ENCODE measurements at places on chromosomes 3 and 15.

DNA sequence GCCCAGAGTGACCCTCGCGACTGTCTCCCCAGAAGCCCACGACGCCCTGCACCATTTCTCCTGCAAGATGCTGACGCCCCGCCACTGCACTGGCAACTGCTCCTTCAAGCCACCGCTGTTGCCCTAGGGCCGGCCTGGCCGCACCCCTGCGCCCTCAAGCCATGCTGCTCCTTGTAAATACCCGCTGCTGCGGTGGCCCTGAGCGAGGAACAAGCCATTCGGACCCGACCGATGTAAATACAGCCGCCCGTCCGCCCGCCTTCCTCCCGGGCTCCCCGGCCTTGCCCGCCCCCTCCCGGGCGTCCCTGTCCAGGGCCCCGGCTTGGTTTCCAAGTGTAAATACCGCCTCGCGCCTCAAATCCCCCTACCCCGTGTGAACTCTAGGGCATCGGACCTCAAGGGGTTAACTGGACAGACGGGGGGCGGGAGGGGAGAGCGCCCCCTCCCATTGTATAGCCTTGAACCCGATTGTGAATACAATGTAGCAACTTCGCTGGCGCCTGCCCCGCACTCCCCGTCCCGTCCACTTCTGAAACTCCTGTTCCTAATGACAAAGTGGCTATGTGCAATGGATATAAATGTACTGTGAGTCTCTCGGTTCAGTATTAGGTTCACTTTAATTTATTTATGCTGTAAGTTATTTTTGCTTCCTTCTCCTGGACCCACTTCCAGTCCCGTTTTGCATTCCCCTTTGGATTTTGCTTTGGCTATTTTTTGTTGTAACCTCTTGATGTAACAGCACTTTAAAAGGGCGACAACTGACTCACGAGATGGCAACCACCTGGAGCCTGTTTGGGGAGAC is 5.9 kb downstream of the RNU6-1 start:
- peak overlapping the region; percentile 31 for H3K4me3 ChIP-seq
- no peak for DNase-seq
- peaks cover 22% of the 10 kb centered on the region for H3K4me1 ChIP-seq
- no peak overlapping the region for H3K27ac ChIP-seq
- no peaks in the 10 kb centered on the region for H3K36me3 ChIP-seq
- H3K27me3 ChIP-seq, result peaks cover 46% of the 10 kb centered on the region

- DNase-seq, result no peak
- H3K27ac ChIP-seq, result no peak overlapping the region
These were observed 42.2 kb downstream of the C3orf85 start for GRCh38 chr3:109178708-109179107.

GRCh38 chr15:61038910-61039309 is 190.2 kb downstream of the RORA start:
- no peaks in the 10 kb centered on the region for H3K27me3 ChIP-seq
- no peak overlapping the region for H3K27ac ChIP-seq
- no peak for DNase-seq
- H3K36me3 ChIP-seq, result no peaks in the 10 kb centered on the region
- H3K4me3 ChIP-seq, result no peak overlapping the region

- H3K27me3 ChIP-seq, result no peaks in the 10 kb centered on the region
- H3K27ac ChIP-seq, result no peak overlapping the region
- no peaks in the 10 kb centered on the region for H3K4me1 ChIP-seq
- H3K4me3 ChIP-seq, result no peak overlapping the region
- DNase-seq, result no peak
These were observed 391.1 kb upstream of the MDFIC2 start for GRCh38 chr3:70703305-70704102.

GRCh38 chr3:104873331-104873730 is 493.4 kb upstream of the ALCAM start:
- no peaks in the 10 kb centered on the region for H3K36me3 ChIP-seq
- H3K4me1 ChIP-seq, result no peaks in the 10 kb centered on the region
- no peak overlapping the region for H3K4me3 ChIP-seq
- H3K27me3 ChIP-seq, result no peaks in the 10 kb centered on the region

GRCh38 chr15:33201491-33202231 is 7.1 kb upstream of the FMN1 start:
- peak; percentile 65 for DNase-seq
- H3K36me3 ChIP-seq, result no peaks in the 10 kb centered on the region
- H3K4me1 ChIP-seq, result peaks cover 13% of the 10 kb centered on the region
- H3K27me3 ChIP-seq, result no peaks in the 10 kb centered on the region

- H3K27ac ChIP-seq, result peak overlapping the region; percentile 48
- peaks cover 7% of the 10 kb centered on the region for H3K4me1 ChIP-seq
- DNase-seq, result peak; percentile 38
- no peak overlapping the region for H3K4me3 ChIP-seq
- no peaks in the 10 kb centered on the region for H3K27me3 ChIP-seq
These were observed 225.5 kb downstream of the RORA start for GRCh38 chr15:61003437-61004218.

DNA sequence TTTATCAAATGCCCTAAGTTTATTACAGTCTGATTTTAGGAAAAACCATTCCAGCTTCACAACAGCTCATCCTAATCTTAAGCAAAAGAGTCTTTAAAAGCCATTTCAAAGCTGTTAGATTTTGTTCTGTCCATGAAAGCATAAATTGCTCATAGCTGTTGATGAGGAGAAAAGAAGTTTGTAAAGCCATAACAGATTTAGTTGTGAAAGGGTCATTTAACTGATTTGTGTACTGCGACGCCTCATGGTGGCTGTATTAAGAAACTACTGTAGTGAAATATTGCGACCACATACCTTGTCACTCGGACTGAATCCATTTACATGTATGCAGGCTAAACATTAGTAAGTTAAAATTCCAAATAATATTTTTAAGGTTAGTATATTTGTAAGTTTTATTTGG is 20.9 kb downstream of the BBX start:
- no peak overlapping the region for H3K27ac ChIP-seq
- no peaks in the 10 kb centered on the region for H3K4me1 ChIP-seq

DNA sequence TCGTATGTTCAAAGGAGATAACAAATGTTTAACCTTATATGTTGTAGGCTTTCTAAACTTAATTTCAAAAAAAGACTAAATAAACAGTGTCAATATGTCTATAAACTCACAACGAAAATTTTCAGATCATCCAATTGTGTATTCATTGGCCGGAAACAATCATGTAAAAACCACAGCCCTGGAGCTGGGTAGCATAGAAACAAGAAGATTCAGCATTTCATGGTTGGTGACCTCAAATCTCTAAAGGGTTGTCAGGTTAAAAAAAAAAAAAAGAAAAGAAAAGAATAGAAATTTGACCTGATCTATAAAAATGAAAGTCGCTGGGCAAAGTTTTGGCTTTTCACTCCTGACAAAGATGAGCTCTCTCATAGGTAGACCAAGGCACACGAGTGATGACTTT is 13.9 kb downstream of the MEX3B start:
- H3K27ac ChIP-seq, result no peak overlapping the region
- no peaks in the 10 kb centered on the region for H3K36me3 ChIP-seq
- H3K4me3 ChIP-seq, result no peak overlapping the region
- DNase-seq, result no peak
- no peaks in the 10 kb centered on the region for H3K27me3 ChIP-seq

DNA sequence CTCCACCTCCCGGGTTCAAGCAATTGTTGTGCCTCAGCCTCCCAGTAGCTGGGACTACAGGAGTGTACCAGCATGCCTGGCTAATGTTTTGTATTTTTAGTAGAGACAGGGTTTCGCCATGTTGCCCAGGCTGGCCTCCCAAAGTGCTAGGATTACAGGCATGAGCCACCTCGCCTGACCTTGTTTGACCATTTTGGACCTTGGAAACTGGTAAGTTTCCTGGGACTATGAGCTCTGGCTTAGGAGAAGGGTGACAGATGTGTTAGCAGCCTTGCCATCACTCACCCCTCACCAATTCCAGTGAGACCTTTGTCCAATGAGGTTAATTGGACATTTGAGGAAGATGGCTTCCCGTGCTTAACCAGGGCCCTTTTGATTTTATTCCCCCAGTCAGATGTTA is 19.9 kb downstream of the DNASE1L3 start:
- H3K27me3 ChIP-seq, result no peaks in the 10 kb centered on the region
- H3K4me3 ChIP-seq, result no peak overlapping the region
- no peak overlapping the region for H3K27ac ChIP-seq
- no peaks in the 10 kb centered on the region for H3K36me3 ChIP-seq
- no peak for DNase-seq

GRCh38 chr3:78717041-78717440 is 1050.8 kb downstream of the ROBO1 start:
- H3K36me3 ChIP-seq, result peaks cover 20% of the 10 kb centered on the region
- H3K4me1 ChIP-seq, result no peaks in the 10 kb centered on the region
- no peak overlapping the region for H3K27ac ChIP-seq

GRCh38 chr3:1087066-1087560 is 5.7 kb upstream of the CNTN6 start:
- H3K4me3 ChIP-seq, result no peak overlapping the region
- H3K4me1 ChIP-seq, result no peaks in the 10 kb centered on the region
- no peaks in the 10 kb centered on the region for H3K27me3 ChIP-seq
- no peaks in the 10 kb centered on the region for H3K36me3 ChIP-seq
- H3K27ac ChIP-seq, result no peak overlapping the region

- no peak overlapping the region for H3K4me3 ChIP-seq
- peaks cover 10% of the 10 kb centered on the region for H3K4me1 ChIP-seq
- no peaks in the 10 kb centered on the region for H3K27me3 ChIP-seq
- no peak overlapping the region for H3K27ac ChIP-seq
- no peak for DNase-seq
- H3K36me3 ChIP-seq, result peaks cover 82% of the 10 kb centered on the region
These were observed 53.2 kb downstream of the ASTE1 start for GRCh38 chr3:130973406-130973805.

GRCh38 chr15:42066764-42067415 is 27.5 kb downstream of the PLA2G4D start:
- no peaks in the 10 kb centered on the region for H3K27me3 ChIP-seq
- no peak overlapping the region for H3K4me3 ChIP-seq

DNA sequence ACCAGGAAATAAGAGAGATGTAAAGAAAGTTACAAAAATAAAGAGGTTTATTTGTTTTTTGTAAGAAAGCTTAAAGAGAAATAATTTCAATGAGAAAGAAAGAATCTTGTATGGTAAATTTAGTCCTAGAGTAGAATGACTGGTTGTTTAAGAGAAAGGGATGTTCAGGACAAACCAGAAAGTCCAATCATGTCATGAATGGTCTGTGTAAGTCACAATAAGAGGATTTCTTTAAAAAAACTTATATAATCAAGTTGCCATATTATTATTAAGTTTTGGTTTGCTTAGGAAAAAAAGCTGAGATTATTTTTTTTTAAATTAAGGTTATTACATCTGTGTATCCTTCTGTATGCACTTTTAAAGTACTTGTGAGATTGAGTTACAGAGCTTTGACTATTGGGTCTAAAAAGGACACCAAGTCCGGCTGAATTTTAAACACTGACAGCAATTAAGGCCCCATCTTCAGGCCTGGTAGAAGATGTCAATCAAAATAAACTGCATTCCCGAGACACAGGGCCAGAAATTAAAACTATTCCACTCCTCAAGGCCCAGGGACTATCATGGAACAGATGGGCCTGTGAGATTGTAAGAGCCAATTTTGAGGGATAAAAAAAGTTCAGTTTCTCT is 12.2 kb downstream of the ERICH6 start:
- no peak overlapping the region for H3K4me3 ChIP-seq
- H3K4me1 ChIP-seq, result no peaks in the 10 kb centered on the region
- H3K27ac ChIP-seq, result no peak overlapping the region
- DNase-seq, result no peak
- H3K27me3 ChIP-seq, result no peaks in the 10 kb centered on the region

GRCh38 chr3:165464736-165465135 is 268.6 kb upstream of the SLITRK3 start:
- no peak overlapping the region for H3K4me3 ChIP-seq
- no peaks in the 10 kb centered on the region for H3K27me3 ChIP-seq
- H3K36me3 ChIP-seq, result no peaks in the 10 kb centered on the region
- no peak for DNase-seq

DNA sequence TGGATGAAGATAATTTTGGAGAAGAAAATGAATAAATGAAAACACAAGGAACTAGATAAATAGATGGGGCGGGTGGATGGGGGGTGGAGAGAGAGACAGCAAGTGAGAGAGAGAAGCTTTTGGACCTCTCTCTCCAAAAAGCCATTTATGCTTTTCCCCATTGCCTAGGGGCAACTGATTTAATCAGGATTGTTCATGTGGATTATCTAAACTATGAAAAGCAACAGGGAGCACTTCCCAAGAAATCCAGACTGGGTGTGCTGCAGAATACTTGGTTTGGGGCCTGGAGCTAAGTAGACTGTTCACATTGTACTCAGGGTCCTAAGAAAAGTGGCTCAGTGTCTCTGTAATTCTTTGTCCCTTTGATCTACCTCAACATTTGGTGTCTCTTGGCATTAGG is 367.0 kb downstream of the TIGIT start:
- DNase-seq, result no peak
- no peaks in the 10 kb centered on the region for H3K36me3 ChIP-seq
- peak overlapping the region; percentile 75 for H3K27ac ChIP-seq
- H3K4me1 ChIP-seq, result peaks cover 9% of the 10 kb centered on the region
- H3K4me3 ChIP-seq, result no peak overlapping the region
- H3K27me3 ChIP-seq, result no peaks in the 10 kb centered on the region

DNA sequence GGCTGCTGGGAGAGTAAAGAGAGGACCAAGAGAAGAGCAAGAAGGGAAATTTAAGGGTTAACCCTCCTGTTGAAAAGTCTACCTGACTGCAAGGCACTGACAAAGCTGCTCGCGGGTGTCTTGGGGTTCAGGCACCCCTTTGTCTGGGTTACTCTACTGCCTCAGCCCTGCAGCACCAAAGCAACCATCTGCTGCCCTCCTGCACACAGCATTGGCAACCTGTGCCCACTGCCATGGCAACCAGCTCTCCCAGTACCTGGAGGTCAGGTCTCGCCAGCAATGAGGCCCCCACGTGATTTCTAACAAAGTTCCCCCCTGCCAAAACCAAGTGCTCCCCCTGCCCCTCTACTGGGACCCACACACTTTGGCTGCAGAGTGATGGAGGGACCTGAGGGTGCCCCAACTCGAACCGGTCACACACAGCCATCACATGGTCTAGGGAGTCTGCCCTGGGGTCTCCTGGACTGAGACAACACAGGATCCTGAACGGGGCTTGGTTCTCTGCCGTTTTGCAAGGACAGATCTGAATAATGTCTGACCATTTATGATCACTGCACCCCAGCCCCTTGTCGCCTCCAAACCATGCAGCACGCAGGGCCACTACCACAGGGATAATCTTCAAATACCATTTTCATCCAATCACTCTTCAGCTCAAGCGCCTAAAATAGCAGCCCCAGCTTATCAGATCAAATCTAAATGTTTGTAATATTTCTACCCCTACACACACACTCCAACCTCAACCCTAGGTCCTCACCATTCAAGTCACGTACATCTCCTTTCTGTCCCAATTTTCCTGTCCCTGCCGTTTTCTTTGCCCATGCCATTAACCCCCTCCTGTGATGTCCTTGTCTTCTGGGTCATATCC is 50.7 kb downstream of the ADCY5 start:
- no peaks in the 10 kb centered on the region for H3K27me3 ChIP-seq
- no peaks in the 10 kb centered on the region for H3K4me1 ChIP-seq

- DNase-seq, result no peak
- H3K27ac ChIP-seq, result no peak overlapping the region
- peaks cover 19% of the 10 kb centered on the region for H3K4me1 ChIP-seq
- H3K4me3 ChIP-seq, result no peak overlapping the region
- H3K36me3 ChIP-seq, result no peaks in the 10 kb centered on the region
These were observed 211.3 kb downstream of the XXYLT1 start for GRCh38 chr3:195059471-195060216.
